ENCODE measurements at places on chromosomes 11 and 22.

DNA sequence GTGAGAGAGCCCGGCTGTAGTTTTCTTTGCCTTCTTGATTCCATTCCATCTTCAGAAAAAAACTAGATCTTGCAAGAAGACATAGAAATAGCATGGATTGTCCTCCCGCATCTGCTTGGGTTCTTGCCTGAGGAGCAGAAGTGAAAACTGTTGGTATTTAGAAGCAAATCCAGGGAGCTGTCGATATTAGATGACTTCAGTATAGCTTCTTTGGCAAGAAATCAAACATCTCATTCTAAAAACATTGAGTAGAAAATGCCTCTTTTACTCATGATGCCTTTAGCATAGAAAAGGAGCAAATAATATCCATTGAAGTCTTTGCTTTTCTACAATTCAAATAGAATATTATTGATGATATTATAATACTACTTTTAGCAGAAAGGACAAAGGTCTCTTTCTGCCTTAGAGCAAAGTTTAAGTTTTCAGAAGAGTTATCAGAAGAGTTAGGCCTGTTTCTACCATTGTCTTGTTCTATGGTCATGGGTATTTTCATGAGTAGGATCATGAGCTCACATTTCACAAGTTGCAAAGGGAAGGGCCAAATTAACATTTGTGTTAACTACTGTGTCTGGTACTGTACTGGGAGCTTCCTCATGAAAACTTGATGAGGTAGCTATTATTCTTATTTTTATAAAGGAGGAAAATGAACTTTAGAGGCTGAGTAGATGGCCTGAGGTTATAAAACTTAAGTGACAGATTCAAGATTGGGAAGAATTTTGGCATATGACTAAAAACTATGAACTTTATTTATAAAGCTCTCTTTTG, 49.7 kb downstream of the EXT2 start:
- no peak for DNase-seq

DNA sequence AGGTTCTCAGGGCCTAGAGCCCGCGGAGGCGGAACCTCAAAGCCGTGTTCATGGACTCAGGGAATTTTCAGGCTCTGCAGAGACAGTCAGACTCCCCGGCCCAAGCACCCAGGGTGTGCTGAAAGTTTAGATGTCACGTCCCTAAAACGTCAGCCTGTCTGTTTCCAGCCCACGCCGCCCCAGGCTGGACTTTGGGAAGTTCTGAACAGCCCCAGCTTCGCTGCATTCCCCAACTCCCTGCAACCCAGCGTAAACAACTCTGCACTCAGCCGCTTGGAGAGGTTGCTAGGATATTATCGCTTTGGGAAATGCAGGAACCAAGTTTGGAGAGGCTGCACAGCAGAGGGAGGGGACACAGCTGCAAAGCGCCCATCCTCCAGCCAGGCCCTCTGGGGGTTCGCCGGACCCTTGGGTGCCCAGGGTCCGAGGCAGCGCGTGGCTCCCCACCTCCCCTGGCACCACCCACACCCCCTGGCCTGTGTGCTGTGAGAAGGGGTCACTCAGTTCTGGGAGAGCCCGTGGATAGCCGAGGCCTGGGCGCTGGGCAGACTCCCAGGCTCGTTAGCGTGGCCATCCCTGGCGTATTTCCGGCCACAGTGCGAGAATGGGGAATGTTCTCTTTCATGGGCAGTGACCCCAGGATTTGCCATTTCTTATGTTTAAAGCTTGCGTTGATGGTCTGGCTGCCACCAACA, 120.5 kb upstream of the FGF3 start:
- no peak for DNase-seq

DNA sequence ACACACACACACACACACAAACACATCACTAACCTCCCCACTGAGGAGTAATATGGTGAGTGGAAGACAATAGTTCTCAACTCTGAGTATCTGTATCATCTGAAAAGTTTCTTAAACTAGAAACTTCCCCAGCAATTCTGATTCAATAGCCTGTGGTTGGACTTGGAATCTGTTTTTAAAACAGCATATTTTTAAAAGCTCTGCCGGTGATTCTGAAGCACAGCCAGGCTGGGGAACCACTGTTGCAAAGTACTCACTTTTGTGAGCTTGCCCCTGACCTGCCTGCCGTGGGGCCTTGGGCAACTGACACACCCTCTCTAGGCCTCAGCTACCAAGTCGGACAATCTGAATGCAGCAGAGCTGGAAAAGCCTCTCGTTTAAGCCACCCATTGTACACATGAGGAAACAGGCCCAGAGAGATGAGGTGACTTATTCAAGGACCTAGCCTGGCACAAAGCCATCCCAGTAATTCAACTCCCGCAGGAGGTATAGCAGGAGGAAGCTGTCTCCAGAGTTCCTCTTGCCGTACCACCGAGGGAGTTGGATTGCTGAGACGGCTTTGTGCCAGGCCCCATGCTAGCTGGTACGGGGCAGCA, 8.9 kb downstream of the SLC15A3 start:
- no peak for DNase-seq

DNA sequence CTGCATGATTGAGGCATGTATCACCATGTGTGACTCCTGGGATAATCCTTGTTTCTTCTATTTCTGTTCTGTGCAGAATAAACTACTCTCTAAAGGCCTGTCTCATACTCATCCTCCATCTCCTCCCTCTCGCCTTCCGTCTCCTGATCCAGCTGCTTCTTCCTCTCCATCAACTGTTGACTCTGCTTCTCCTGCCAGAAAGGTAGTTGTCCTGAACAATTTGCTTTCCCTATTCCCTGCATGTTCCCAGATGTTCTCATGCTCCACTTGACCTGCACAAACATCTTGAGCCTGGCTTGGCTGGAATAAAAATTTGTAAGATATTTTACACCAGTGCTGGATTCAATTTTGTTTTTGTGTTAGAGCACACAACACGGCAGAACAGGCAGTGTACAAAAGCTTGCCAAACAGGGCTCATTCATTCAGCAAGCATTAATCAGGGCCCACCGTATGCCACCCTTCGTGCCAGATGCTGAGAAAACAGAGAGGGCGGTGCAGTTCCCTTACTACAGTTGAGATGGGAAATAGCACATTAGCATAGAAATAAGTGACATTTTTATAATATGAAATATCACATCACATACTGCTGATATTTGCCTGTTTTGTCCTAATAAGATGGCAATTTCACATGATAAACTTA, 133.3 kb upstream of the PARVA start:
- no peak for DNase-seq

- no peak for DNase-seq
These were observed 80.8 kb upstream of the SORL1-AS1 start for GRCh38 chr11:121533601-121534000.

- DNase-seq = no peak
These were observed 27.2 kb downstream of the SYTL2 start for GRCh38 chr11:85783758-85784157.

GRCh38 chr22:38033522-38034277, 23.5 kb upstream of the PICK1 start:
- no peak for DNase-seq

GRCh38 chr11:109077291-109077920, 344.6 kb upstream of the C11orf87 start:
- DNase-seq = no peak

GRCh38 chr11:73480677-73481076, 104.5 kb downstream of the RELT start:
- no peak for DNase-seq

GRCh38 chr11:77187776-77188632, 60.0 kb downstream of the MYO7A start:
- DNase-seq = no peak

DNA sequence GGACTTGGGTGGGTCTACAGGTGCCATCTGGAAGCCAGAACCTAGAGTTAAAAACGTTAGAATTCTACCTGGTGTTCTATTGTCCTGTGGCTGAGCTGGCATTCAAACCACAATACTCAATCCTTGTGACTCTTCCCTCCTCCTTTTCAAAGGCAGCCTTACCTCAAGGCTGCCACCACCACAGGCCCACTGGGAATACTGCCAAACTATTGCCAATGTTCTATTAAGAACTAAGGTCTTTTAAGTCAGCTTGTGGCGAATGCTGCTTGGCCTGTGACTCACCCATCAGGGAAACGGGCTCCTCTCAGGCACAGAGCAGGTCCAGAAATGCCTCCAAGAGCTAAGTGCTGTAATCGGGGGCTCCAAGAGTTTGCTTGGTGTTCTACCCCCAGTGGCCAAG, 1008.4 kb downstream of the JRKL start:
- no peak for DNase-seq

- no peak for DNase-seq
These were observed 4.6 kb downstream of the ST3GAL4 start for GRCh38 chr11:126360049-126360446.

GRCh38 chr11:35764417-35764816, 101.8 kb downstream of the TRIM44 start:
- DNase-seq = no peak

DNA sequence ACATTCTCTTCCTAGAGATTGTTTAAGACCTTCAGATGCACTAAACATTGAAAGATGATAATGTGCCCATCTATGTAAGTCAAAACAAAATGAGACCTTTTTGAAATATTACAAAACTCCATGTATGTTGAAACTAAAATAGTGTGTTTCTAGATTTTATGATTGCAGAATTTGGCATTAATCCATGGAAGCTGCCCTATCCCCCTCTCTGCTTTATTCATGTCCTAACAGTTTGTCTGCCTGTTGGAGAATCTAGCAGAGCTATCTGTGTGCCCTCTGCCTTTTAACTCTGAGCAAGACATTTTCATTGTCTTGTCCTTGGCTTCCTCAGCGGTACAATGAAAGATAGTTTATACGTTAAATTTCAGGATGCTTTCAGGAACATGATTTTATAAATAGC, 105.5 kb downstream of the FAT3 start:
- no peak for DNase-seq

- DNase-seq = no peak
These were observed 44.3 kb downstream of the POLD3 start for GRCh38 chr11:74636630-74637184.

DNA sequence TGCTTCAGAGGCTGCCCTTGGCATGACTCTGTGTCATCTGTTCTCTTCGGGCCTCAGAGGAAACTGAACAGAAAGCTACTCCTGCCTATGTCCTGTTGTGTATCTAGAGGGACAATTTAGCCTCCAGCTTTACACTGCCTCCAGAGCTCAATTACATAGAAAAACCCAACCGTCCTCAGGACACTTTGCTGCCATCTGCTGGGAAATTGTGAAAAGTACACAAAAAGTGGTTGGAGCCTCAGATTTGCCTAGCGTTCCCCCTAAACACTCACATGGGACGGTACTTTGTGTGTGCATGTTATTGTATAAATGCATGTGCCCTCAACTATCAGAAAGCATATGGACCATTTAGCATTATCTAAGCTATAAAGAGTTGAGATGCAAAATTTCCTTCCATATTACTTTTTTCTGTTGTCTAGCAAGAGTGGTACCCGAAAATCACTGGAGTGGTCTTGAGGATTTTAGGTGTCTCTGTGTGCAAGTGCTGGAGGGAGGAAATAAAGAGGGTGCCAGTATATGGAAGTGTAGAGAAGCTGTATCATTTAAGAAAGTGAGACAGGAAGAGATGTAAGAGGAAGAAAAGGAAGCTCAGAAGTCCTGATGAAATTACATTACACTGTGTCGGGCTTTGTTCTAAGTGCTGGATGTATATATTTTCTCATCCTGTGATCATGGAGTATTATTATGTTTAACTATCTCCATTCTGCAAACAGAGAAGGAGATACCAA, 8.7 kb upstream of the MS4A4E start:
- no peak for DNase-seq

GRCh38 chr11:108620958-108621772, 27.6 kb upstream of the EXPH5 start:
- DNase-seq = no peak

DNA sequence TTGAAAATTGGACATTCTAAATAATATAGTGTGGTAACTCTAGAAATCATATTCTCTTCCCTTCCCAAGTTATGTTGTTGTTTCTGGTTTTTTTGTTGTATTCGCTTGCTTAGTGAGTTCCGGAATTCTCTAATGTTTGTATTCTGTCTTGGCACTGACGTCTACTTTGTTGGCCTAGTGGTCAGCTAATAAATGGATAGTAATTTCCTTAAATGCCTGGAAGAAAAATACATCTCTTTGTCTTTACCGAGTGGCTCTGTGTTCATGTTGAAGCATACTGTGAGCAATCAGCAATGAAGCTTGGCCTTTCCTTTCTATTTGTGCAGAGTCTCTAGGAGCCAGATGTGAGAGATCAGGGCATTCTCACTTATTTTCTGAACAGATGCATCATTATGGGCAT, 1225.7 kb downstream of the JRKL start:
- DNase-seq = no peak

GRCh38 chr11:91365986-91366585, 858.5 kb upstream of the FAT3 start:
- DNase-seq = no peak

- DNase-seq = no peak
These were observed 111.2 kb downstream of the MRTFA start for GRCh38 chr22:40525250-40525884.

- DNase-seq = peak; percentile 17
These were observed at the start of gene MSANTD4 for GRCh38 chr11:106021967-106022794. Gene MSANTD4, minus strand, starts transcription at chr11:106022240. Its CDS starts 11,323 bp downstream, at chr11:106010917.

DNA sequence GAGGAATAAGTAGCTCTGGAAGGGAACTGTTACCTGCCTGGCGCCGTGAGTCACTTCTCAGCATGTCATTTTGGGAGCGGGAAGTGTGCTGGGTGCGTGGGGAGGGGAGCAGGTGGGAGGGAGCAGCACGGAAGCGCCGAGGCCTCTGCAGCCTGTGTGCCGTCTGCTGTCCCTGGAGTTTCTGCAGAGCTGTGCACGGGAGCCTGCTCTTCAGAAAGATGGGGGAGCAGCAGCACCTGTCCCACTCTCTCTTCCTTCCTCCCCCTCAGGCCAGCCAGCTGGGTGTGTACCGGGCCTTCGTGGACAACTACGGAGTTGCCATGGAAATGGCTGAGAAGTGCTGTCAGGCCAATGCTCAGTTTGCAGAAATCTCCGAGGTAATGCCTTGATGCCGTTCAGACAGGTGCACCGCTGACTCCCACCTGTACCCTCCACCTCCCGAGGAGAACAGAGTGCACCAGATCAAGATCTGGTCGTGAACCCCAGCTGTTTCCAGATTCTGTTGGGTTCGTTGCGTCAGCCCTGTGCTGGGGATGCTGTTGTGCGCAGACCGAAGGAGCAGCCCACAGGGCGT, 87.9 kb downstream of the BCR start:
- no peak for DNase-seq

- no peak for DNase-seq
These were observed 4.5 kb upstream of the MYBPC3 start for GRCh38 chr11:47356998-47357329.

GRCh38 chr22:30390974-30391691, 3.9 kb upstream of the RNF215 start:
- no peak for DNase-seq

- no peak for DNase-seq
These were observed 19.2 kb downstream of the DHCR7 start for GRCh38 chr11:71428861-71429435.

DNA sequence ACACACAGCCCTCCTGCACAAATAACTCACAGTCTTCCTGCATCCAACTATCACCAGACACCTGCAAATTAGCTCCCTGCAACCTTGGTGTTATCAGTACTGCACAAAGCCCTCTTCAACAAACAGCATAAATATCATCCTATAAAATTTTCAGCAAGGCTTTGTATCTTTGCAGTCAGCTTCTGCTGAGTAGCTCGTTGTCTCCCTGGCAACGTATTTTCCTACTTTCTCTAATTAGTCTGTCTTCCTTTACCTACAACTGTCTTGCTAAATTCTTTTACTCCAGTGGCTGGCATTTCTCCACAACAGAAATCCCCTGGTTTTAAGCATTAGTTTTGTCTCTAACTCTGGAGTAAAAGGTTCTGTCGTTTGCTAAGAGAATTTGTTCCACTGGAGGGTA, 3.9 kb downstream of the OR8D4 start:
- DNase-seq = no peak

GRCh38 chr11:34454308-34455032, 15.7 kb downstream of the CAT start:
- DNase-seq = no peak
